Tibial nerve (tissue), 4 donors: ENCODE measurements at places on chromosomes 4 and X. TPM values are rescaled to one million over a fixed set of nuclear protein-coding genes. Genes with fewer than 3 reads are reported as not detected.

Gene TRIM75
- total RNA-seq: not detected

Gene MED12
- total RNA-seq: 60.3 TPM

- H3K36me3 ChIP-seq: no peaks in the 10 kb centered on the region
- no peaks in the 10 kb centered on the region for H3K4me1 ChIP-seq
- no peak overlapping the region for H3K4me3 ChIP-seq
- no peaks in the 10 kb centered on the region for H3K27me3 ChIP-seq
- no peak for DNase-seq
Measured at GRCh38 chrX:132433001-132433400, 55.8 kb downstream of the MBNL3 start.

DNA sequence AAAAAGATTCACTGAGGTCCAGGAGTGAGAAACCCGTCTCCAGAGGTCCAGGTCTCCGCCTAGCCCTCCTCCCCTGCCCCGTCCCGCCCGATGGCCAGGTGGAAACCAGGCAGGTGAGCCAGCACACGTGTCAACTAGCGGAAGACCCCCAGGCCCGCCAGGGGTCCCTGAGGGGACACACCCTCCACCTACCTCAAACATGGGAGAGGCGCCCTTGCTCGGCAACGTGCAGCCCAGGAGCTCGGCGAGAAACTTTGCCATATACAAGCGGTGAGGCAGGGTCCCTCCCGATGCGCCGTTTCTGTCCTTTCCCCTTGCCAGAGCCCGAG is 330.0 kb downstream of the HNRNPD start:
- H3K4me1 ChIP-seq: no peaks in the 10 kb centered on the region
- H3K27me3 ChIP-seq: peaks cover 5% of the 10 kb centered on the region
- no peak for DNase-seq
- H3K27ac ChIP-seq: no peak overlapping the region
- H3K4me3 ChIP-seq: no peak overlapping the region
- H3K36me3 ChIP-seq: no peaks in the 10 kb centered on the region

GRCh38 chr4:21962691-21963090 is 14.1 kb upstream of the KCNIP4 start:
- H3K27ac ChIP-seq: no peak overlapping the region
- H3K4me3 ChIP-seq: no peak overlapping the region
- no peak for DNase-seq
- H3K36me3 ChIP-seq: no peaks in the 10 kb centered on the region

GRCh38 chr4:122797405-122798094 is 29.1 kb upstream of the FGF2 start:
- H3K27ac ChIP-seq: peak overlapping the region; percentile 47
- no peak for DNase-seq
- no peaks in the 10 kb centered on the region for H3K4me1 ChIP-seq

- no peak overlapping the region for H3K4me3 ChIP-seq
- DNase-seq: no peak
- no peak overlapping the region for H3K27ac ChIP-seq
- no peaks in the 10 kb centered on the region for H3K4me1 ChIP-seq
- H3K27me3 ChIP-seq: no peaks in the 10 kb centered on the region
- H3K36me3 ChIP-seq: no peaks in the 10 kb centered on the region
Measured at GRCh38 chrX:2576793-2577192, 76.0 kb upstream of the DHRSX start.

Gene ZNF141
- 26.1 TPM for total RNA-seq

GRCh38 chr4:172953896-172954568 is 214.6 kb upstream of the GALNT7 start:
- H3K36me3 ChIP-seq: no peaks in the 10 kb centered on the region
- no peaks in the 10 kb centered on the region for H3K27me3 ChIP-seq
- no peak overlapping the region for H3K27ac ChIP-seq
- H3K4me1 ChIP-seq: no peaks in the 10 kb centered on the region
- no peak overlapping the region for H3K4me3 ChIP-seq

GRCh38 chr4:2261853-2262144 is at the start of gene MXD4:
Gene MXD4, minus strand, starts transcription at chr4:2262109. Its CDS starts 129 bp downstream, at chr4:2261980.
- no peak for DNase-seq
- peak within 1 kb of the TSS; percentile 97 for H3K27ac ChIP-seq
- H3K4me3 ChIP-seq: peak within 1 kb of the TSS; percentile 76
- H3K27me3 ChIP-seq: no peaks in the 10 kb centered on the region
- no peaks in the 10 kb centered on the region for H3K36me3 ChIP-seq
- H3K4me1 ChIP-seq: no peaks in the 10 kb centered on the region

- no peak overlapping the region for H3K4me3 ChIP-seq
- no peak overlapping the region for H3K27ac ChIP-seq
- H3K36me3 ChIP-seq: no peaks in the 10 kb centered on the region
- H3K27me3 ChIP-seq: no peaks in the 10 kb centered on the region
- no peaks in the 10 kb centered on the region for H3K4me1 ChIP-seq
Measured at GRCh38 chrX:134482371-134482770, 22.4 kb downstream of the HPRT1 start.

Gene TMLHE
- 27.0 TPM for total RNA-seq

DNA sequence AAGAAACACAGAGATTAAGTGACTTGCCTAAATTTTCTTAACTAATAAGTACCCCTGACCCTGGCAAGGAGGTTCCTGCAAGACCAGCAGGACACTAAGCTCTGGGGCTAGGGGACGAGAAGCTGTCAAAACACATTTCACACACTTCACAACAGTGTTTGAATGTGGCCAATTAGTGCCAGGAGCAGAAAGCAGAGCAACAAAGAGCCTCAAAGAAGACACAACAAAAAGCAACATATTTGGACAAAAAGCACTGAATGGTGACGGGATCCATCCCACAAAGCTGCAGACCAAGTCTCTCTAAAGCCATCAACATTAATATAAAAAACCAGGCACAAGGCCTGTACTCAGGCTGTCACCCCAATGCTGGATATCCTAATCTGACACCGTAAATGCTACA is 361.9 kb upstream of the RASGEF1B start:
- H3K4me3 ChIP-seq: no peak overlapping the region
- H3K27ac ChIP-seq: no peak overlapping the region

- no peaks in the 10 kb centered on the region for H3K27me3 ChIP-seq
- H3K27ac ChIP-seq: no peak overlapping the region
- no peaks in the 10 kb centered on the region for H3K36me3 ChIP-seq
- H3K4me1 ChIP-seq: no peaks in the 10 kb centered on the region
- no peak overlapping the region for H3K4me3 ChIP-seq
Measured at GRCh38 chrX:84339507-84340364, 151.7 kb upstream of the RPS6KA6 start.

DNA sequence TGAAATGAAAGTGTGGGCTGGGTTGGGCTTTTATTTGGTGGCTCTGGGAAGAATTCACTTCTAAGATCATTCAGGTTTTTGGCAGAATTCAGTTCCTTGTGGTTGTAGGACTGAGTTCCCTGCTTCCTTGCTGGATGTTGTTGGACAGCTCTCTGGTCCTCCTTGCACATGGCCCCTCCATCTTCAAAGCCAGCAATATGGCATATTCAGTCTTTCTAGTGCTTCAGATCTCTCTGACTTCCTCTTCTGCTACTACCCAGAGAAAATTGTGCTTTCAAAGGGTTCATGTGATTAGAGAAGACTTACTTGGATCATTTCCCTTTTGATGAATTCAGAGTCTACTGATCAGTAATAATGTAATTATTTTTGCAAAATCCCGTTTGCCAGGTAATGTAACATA is 12.8 kb upstream of the IGFBP7 start:
- H3K4me3 ChIP-seq: no peak overlapping the region
- H3K27me3 ChIP-seq: no peaks in the 10 kb centered on the region
- H3K36me3 ChIP-seq: no peaks in the 10 kb centered on the region

Gene CENPE
- 0.20 TPM for total RNA-seq

DNA sequence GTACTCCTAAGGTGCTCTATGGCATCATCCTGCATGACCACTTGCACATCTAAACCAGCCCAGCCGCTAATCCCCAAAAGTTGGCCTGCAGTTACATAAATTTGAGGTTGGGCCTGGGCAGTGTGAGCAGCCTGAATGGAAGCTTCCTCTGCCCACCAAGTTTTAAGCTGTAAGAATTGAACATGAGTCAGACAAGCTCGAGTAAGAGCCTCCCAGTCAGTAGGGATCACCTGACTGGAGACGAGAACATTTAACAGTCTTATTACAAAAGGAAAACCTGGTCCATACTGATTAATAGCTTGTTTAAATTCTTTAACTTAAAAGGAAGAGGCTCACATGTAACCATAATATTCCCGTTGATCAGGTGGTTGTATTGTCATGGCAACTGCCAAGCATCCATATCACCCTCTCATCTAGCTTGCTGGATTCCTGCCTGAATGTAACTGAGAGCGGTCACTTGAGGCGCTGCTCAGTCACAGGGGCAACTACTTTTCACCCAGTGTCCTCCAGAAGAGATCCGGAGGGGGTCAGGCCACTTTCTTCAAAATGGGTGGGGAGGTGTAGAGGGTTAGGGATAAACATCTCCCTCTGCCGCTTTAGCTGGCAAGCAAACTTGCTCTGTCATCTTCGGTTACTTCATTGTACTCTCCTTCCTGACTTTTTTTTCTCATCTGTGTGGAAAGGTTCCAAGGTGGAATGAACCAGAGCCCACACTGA is 56.6 kb upstream of the WDR1 start:
- no peak overlapping the region for H3K4me3 ChIP-seq
- H3K27me3 ChIP-seq: no peaks in the 10 kb centered on the region
- no peak overlapping the region for H3K27ac ChIP-seq
- no peaks in the 10 kb centered on the region for H3K36me3 ChIP-seq
- peaks cover 25% of the 10 kb centered on the region for H3K4me1 ChIP-seq

GRCh38 chrX:44580466-44580865 is 37.8 kb upstream of the FUNDC1 start:
- no peak overlapping the region for H3K4me3 ChIP-seq
- H3K36me3 ChIP-seq: no peaks in the 10 kb centered on the region
- H3K27ac ChIP-seq: no peak overlapping the region

Gene P2RY4
- 0.84 TPM for total RNA-seq

- H3K27me3 ChIP-seq: no peaks in the 10 kb centered on the region
- H3K27ac ChIP-seq: no peak overlapping the region
- peaks cover 15% of the 10 kb centered on the region for H3K4me1 ChIP-seq
Measured at GRCh38 chr4:152165146-152165545, 370.7 kb downstream of the FBXW7 start.

Gene CT45A3
- total RNA-seq: not detected

DNA sequence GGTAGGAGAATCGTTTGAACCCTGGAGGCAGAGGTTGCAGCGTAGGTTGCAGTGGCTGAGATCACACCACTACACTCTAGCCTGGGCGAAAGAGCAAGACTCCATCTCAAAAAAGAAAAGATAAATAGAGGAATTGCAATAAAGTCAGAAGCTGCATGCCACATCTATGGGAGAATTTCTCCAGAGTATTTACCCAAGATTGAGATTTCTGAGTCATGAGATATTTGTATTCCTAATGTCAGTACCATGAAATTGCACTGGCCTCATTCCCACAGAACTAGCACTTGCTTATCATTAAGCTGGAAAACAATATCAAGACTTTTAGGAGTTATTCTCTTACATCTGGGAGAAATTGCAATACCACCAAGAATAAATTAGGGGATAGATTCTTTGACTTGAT is 37.4 kb downstream of the ASIC5 start:
- DNase-seq: no peak
- H3K36me3 ChIP-seq: no peaks in the 10 kb centered on the region
- H3K4me3 ChIP-seq: no peak overlapping the region
- H3K27ac ChIP-seq: no peak overlapping the region
- H3K27me3 ChIP-seq: no peaks in the 10 kb centered on the region
- no peaks in the 10 kb centered on the region for H3K4me1 ChIP-seq

- H3K4me1 ChIP-seq: peaks cover 5% of the 10 kb centered on the region
- no peak overlapping the region for H3K27ac ChIP-seq
- no peak overlapping the region for H3K4me3 ChIP-seq
- H3K36me3 ChIP-seq: no peaks in the 10 kb centered on the region
- DNase-seq: no peak
Measured at GRCh38 chr4:145934434-145935047, 4.1 kb downstream of the ZNF827 start.

Gene ANKRD50
- total RNA-seq: 18.6 TPM

DNA sequence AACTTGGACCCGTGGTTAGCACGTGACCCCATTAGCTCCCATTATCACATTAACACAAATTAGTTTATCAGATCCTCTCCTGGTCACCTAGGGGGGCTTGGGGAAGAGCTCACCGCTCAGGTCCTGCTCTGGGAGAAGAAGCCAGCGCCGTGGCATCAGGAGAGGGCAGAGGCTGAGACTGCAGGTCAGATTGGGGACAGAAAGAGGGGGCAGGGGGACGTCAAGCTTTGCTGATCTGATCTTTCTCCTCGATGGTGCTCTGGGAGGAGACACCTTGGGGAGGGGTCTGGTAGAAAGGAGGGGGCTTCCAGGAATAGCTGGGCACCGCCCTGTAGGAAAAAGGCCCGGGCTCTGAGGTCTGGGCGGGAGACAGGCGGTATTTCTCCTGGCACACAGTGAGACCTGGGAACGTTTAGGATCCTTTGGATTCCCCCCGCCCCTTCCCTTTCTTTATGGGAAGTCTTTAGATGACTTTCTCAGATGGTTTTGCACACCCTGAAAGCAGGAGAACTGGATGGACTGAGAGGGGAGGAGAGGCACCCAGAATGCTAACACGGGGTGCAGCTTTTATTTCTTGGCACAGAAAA is 9.1 kb upstream of the ELF4 start:
- H3K27ac ChIP-seq: no peak overlapping the region
- no peaks in the 10 kb centered on the region for H3K4me1 ChIP-seq
- no peak for DNase-seq
- no peak overlapping the region for H3K4me3 ChIP-seq

Gene APLN
- total RNA-seq: 0.60 TPM

GRCh38 chr4:26420913-26421312 is 69.4 kb downstream of the CCKAR start:
- no peaks in the 10 kb centered on the region for H3K4me1 ChIP-seq
- no peaks in the 10 kb centered on the region for H3K27me3 ChIP-seq
- H3K36me3 ChIP-seq: peaks cover 48% of the 10 kb centered on the region
- no peak for DNase-seq
- no peak overlapping the region for H3K27ac ChIP-seq

DNA sequence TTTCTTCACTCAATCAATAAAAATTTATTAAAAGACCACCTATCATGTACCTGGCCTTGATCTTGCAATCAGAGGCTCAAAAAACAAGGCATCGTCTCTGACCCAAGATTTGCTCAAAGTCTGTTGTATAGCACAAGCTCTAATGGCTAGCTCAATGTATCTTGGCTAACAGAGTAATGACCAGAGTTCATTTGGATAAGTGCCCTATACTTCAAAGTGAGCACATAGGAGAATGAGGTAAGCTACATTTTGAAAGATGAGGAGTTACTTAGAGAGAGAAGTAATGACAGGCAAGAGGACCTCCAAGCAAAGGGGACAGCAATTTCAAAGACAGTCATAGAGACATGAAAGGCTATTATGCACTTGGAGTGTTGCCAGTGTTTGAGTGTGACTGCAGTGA is 22.9 kb upstream of the GABRQ start:
- no peak overlapping the region for H3K27ac ChIP-seq
- H3K36me3 ChIP-seq: no peaks in the 10 kb centered on the region
- H3K27me3 ChIP-seq: no peaks in the 10 kb centered on the region
- H3K4me3 ChIP-seq: no peak overlapping the region

Gene KLKB1
- 3.7 TPM for total RNA-seq

- no peak overlapping the region for H3K4me3 ChIP-seq
- H3K27ac ChIP-seq: no peak overlapping the region
- no peaks in the 10 kb centered on the region for H3K27me3 ChIP-seq
- H3K36me3 ChIP-seq: no peaks in the 10 kb centered on the region
- H3K4me1 ChIP-seq: no peaks in the 10 kb centered on the region
Measured at GRCh38 chr4:80498725-80499124, 163.2 kb downstream of the CFAP299 start.
